Hematopoietic multipotent progenitor cell (in vitro differentiated cells): ENCODE measurements at places on chromosomes 13 and 19. TPM values are rescaled to one million over a fixed set of nuclear protein-coding genes. Genes with fewer than 3 reads are reported as not detected.
A peak's percentile ranks its signal among the peaks of the same experiment; 100 is the strongest.

The TRAPPC5 gene
- 52.0 TPM for total RNA-seq

The CEBPA gene
- 39.0 TPM for total RNA-seq

DNA sequence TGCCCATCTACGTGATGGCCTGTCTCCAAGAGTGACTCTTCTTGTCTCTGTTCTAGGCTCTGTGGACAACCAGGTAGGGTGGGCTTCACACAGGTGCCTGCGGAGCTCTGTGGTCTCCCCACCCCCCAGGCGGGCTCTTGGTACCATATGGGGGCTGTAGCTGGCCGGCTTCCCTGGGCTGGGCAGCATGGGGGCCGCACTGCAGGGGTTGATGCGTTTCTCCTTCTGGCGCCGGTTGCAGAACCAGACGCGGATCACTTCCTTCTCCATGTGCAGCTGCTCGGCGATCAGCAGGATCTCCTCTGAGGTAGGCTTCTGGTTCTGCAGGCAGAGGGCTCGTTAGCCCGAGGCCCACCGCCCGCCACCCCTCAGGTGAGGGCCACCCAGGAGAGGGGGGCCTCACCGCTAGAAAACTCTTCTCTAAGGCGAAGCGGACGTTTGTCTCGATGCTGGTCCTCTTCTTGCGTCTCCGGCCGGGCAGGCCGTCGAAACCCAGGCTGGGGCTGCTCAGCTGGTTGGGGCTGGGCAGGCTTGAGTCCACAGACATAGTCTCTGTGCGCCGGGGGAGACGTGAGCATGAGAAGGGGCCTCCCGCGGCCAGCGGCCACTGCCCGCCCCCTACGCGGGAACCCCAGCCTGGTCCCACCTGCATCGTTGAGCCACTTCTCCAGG is 19.3 kb downstream of the ZNF574 start:
- no peak for DNase-seq

GRCh38 chr13:112893570-112894422 is 75.2 kb upstream of the MCF2L start:
- no peak for DNase-seq

GRCh38 chr19:32437096-32437495 is 31.5 kb downstream of the DPY19L3 start:
- no peak for DNase-seq

DNA sequence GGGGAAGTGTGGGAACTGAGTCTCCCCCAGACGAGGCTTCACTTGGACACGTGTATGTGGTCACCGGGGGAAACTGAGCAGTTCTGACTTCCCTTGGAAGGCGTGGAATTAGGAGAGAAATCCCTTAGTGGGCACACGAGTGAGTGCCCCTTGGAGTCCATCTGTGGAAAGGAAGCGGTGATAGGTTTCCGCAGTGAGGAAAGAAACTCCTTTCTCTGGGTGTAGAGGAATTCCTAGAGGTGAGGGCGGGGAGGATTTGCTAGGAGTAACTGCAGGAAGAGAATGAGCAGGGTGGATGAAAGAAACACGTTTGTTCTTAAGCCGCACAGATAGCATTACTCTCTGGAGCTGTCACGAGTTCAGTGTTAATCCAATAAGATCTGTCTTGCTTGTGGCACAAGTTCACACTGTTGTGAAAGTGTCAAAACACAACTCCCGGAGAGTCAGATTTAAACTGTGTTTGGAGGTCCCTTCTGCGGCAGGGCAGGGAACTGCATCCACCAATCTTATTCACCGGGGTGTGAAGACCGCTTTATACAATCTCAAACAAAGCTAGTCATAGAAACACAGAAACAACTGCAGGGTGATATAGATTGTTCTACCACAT is 1.2 kb downstream of the KL start:
- DNase-seq = peak; percentile 91

GRCh38 chr19:51078731-51079130 is 4.0 kb downstream of the KLK14 start:
- DNase-seq = no peak

DNA sequence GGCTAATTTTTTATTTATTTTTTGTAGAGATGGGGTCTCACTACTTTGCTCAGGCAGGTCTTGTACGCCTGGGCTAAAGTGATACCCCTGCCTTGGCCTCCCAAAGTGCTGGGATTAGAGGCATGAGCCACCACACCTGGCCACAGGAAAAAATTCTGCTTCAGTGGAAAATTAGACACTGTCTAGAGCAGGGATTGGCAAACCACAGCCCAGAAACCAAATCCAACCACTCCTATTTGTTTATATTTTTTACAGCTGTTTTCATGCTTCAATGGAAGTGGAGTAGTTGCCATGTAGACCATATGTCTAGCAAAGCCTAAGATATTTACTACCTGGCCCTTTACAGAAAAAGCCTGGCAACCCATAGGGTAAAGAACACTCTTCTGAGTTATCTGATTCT is 123.7 kb upstream of the MRI1 start:
- DNase-seq = no peak

The CEACAM5 gene
- not detected for total RNA-seq

The HMGB1 gene
- total RNA-seq = 86.2 TPM

The CCL25 gene
- total RNA-seq = 0.27 TPM

The PSG11 gene
- total RNA-seq = not detected

The SHKBP1 gene
- total RNA-seq = 91.3 TPM

The SLC17A7 gene
- not detected for total RNA-seq

GRCh38 chr13:33487575-33488243 is 202.2 kb upstream of the STARD13 start:
- peak; percentile 24 for DNase-seq

DNA sequence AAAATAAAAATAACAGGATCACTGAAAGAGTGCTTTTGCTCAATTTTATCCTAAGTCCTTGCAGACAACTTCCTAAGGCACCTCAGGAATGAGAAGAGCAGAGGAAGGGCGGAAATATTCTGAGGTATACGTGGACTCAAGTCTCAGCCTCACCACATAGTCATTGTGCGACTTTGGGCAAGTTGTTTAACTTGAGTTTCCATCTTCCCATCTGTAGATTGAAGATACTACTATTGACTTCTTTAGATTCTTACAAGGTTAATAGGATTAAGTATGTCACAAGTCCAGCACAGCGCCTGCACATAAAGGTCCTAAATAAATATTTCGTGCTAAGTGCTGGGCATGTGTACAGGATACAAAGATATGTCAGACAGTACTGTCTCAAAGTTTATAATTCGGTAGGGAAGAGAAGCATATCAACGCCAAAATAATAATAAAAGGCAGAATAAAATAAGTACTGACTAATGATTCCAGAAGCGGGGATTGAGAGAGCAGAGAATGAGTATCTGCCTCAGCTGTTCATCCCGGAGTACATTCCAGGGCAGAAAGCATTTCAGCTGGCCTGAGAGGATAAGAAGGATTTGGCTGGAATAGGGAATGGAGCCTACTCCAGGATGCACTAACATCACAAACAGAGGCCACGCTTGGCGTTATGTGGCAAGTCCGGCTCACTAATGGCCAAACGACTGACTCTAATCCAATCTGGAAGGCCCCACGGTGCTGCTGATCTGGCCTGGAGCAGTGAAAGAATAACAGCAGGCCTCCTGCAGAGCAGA is 139.7 kb downstream of the FLT1 start:
- DNase-seq = no peak

The SH3GL1 gene
- 25.9 TPM for total RNA-seq

GRCh38 chr13:20190481-20191310 is 2.0 kb downstream of the GJB2 start:
- DNase-seq = no peak

The SLITRK5 gene
- total RNA-seq = 0.27 TPM

The NLRP5 gene
- not detected for total RNA-seq

DNA sequence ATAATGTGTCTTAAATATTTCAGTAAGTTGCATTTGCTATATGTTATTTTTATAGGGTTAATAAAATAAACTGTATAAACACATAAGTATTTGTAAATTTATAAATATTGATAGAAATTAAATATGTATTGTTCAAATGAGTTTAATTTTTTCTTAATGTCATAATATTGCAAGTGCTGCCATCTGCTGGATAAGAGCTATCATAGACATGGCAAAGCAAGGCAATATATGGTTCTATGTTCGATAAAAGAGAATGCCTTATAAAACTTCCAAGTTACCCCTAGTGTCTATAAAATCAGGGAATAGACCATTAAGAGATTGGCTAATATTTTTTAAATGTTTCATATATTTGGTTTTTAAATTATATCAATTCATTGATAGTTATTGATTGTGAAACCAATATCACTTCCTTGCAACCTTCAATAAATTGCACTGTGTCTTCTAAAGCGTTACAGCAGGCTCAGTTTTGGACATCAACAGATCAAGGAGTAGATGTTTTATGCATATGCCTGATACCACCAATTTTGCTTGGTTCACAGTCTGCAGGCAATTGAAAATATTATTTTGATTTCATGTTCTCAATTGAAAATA is 29.0 kb upstream of the SLITRK6 start:
- peak; percentile 51 for DNase-seq

DNA sequence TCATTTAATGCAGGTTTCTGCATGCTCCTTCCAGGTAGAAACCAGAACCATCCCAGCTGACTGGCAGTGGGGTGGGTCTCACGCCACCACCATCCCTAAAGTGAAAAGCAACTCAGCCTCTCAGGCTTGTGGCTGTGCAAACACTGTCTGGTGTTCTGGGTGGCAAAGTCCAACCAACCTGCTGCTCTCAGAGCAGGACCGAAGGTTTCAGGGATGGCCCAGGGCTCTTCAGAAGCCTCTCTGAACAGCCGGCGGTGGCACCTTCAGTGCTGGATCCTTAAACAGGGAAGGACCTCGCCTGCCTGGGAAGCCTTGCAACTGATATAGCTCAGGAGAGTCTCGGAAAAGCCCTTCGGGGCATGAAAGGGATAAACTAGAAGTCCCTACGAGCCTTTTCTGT is 100.8 kb downstream of the COL4A1 start:
- no peak for DNase-seq

DNA sequence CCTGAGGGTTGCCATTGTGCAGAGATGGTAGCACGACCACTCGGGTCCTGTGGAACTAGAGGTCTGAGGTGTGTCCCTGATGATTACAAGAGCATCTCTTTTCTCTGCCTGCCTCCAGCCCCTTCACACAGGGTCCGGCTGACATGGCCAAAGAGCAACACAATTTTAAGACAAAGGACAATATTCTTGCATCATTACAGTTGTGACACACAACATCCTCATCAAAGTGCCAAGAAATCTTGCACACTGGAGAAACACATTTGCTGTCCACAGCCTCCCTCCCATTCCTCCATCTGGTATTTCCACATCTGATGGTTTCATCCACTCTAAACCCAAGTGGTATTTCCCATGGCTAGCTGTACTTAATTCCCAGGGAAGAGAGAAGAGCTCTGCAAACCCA is 12.8 kb downstream of the COL4A1 start:
- DNase-seq = no peak

DNA sequence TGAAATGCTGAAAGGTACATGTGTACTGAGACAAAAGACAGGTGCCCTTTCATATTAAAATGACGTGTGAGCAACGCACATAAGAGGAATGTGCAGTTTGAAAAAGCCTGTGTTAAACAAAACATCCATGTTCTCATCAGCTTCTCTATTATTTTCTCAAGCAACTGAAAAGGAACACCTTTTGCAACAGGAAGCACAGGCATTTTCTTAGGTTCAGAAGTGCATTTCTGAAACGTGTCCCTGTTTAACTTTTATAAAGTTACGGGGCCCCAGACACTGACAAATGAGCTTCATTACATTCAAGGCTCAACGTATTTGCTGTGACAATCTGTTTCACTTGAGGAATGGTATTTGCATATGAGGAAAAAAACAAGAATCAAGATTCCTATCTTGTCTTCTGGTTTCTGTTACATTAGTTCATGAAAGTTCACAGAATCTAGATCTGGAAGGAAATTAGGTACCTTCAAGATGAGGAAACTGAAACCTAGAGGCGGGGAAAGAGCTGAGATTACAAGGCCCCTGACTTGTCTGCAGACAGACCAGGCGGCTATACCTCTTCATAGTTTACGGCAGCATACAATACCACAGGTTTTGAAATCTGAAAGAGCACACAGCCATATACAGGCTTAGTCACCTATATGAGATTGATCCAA is 431.7 kb downstream of the KLF12 start:
- no peak for DNase-seq

DNA sequence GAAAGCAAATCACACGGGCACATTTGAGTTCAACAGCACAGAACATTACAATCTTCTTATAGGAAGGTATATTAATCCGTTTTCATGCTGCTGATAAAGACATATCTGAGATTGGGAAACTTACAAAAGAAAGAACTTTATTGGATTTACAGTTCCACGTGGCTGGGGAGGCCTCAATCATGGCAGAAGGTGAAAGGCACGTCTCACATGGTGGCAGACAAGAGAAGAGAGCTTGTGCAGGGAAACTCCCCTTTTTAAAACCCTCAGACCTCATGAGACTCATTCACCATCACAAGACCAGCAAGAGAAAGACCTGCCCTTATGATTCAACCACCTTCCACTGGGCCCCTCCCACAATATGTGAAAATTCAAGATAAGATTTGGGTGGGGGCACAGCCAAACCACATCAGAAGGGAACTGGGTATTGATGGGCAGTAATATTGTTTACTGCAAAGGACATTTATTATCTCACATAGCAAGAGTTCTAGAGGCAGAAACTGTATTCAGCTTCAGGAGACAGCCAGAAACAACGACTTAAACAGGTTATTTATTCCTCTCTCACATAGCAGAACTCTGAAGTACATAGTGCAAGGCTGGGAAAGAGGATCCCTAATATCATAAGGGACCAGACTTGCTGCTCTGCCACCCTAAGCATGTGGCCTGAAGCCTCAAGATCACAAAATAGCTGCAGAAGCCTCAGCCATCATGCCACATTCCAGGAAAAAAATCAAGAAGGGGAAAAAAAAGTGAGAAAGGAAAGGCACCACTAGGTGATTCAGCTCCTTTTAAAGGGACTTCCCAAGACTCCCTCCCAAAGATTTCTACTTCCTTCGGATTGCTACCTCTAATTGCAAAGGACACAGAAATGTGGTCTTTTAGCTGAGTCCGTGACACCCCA is 23.1 kb downstream of the FXYD5 start:
- DNase-seq = peak; percentile 23

DNA sequence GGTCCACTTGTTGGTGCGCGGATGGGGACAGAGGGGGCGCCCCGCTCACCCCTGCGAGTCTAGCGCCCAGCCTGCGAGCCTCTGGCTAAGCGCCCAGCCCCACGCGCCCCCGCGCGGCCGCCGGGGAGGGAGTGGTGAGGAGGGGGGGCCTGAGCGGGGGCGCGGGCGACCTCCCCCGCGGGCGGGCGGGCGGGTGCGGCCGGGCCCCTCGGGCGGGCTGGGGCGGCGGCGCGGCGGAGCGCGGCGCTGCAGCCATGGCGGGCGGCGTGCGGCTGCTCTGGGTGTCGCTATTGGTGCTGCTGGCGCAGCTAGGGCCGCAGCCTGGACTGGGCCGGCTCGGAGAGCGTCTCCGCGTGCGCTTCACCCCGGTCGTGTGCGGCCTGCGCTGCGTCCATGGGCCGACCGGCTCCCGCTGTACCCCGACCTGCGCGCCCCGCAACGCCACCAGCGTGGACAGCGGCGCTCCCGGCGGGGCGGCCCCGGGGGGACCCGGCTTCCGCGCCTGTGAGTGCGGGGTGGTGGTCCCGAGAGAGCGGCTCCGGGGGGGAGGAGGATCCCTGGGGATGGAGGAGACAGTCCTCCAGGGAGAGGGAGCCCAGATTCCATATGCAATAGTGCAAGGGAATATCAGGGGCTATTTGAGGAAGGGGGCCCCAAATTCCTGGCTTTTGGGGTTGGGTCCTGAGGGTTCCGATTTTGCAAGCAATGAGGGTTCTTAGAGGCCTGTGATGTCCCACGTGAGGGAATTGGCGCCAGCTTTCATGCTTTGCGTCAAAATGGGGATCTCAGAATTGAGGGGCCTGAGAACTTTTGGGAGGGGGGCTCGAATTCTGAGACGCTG is at the start of gene LTBP4:
Gene LTBP4 (plus strand): TSS at position 236 of the 841 bp plus-strand sequence. CDS start 19 bp downstream, at position 255.
- no peak for DNase-seq

- DNase-seq = no peak
These were observed 12.2 kb downstream of the CBARP start for GRCh38 chr19:1225440-1226226.

GRCh38 chr13:48220592-48220980 is 12.4 kb upstream of the ITM2B start:
- DNase-seq = no peak
